Cardiac ventricle fibroblast (primary cell): ENCODE measurements at places on chromosomes 7 and 10. TPM values are rescaled to one million over a fixed set of nuclear protein-coding genes. Genes with fewer than 3 reads are reported as not detected.

The SNX8 gene
- 14.3 and 32.2 TPM in 2 replicates for total RNA-seq

The PDGFA gene
- total RNA-seq, result 3.8 and 4.0 TPM in 2 replicates

The UTF1 gene
- not detected in 2 replicates for total RNA-seq

The AGAP3 gene
- 23.6 and 25.4 TPM in 2 replicates for total RNA-seq

The IRF5 gene
- total RNA-seq, result not detected in 2 replicates

The CALML3 gene
- total RNA-seq, result not detected in 2 replicates

The ZNF107 gene
- 1.9 and 3.3 TPM in 2 replicates for total RNA-seq

The EGFR gene
- total RNA-seq, result 40.8 and 46.0 TPM in 2 replicates

The SLC29A4 gene
- 1.6 and 3.1 TPM in 2 replicates for total RNA-seq

The TEX36 gene
- not detected in 2 replicates for total RNA-seq

The GSTO2 gene
- total RNA-seq, result 0.25 and 0.54 TPM in 2 replicates

The PPP1R3C gene
- 9.7 and 12.2 TPM in 2 replicates for total RNA-seq

The FMC1 gene
- total RNA-seq, result 4.4 and 5.2 TPM in 2 replicates

The SLC18A3 gene
- not detected in 2 replicates for total RNA-seq

The RARRES2 gene
- 24.6 and 30.5 TPM in 2 replicates for total RNA-seq

The VPS50 gene
- total RNA-seq, result 8.7 and 15.9 TPM in 2 replicates

The OLAH gene
- not detected in 2 replicates for total RNA-seq
